ENCODE measurements at places on chromosomes 4 and X. TPM values are rescaled to one million over a fixed set of nuclear protein-coding genes. Genes with fewer than 3 reads are reported as not detected.

SULT1B1 gene
- total RNA-seq, result 46.1 TPM

MAGED4 gene
- total RNA-seq, result 7.0 TPM

CENPVL1 gene
- not detected for total RNA-seq

OCRL gene
- 17.4 TPM for total RNA-seq

SHOX gene
- not detected for total RNA-seq

MSANTD1 gene
- 1.1 TPM for total RNA-seq

BTK gene
- not detected for total RNA-seq

TCEAL2 gene
- not detected for total RNA-seq

STBD1 gene
- total RNA-seq, result 0.98 TPM

FRG1 gene
- total RNA-seq, result 30.1 TPM

PIR gene
- 127 TPM for total RNA-seq

ARR3 gene
- total RNA-seq, result not detected

CXCL6 gene
- total RNA-seq, result 0.10 TPM

REPS2 gene
- 1.6 TPM for total RNA-seq

MORF4L2 gene
- total RNA-seq, result 1,067 TPM
